SHP77 treated with DMSO at 0.1 percent for 48 hours (cell line): ENCODE measurements at places on chromosomes 16 and 17.

DNA sequence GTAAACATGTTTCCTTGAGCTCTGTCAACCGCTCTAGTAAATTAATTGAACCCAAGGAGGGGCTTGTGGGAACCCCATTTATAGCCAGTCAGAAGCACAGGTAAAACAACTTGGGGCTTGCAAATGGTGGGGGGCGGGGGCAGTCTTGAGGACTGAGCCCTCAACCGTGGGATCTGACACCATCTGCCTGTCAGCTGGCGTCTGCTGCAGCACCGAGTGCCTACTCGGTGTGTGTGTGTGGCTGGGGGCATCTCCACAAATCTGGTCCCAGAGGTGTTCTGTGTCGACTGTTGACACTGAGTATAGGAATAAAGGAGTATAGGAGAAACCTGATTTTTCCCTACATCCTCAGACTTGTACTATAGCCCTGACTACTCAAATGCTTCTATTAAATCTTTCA lies 20.6 kb downstream of the CREBBP start:
- no peak for DNase-seq

DNA sequence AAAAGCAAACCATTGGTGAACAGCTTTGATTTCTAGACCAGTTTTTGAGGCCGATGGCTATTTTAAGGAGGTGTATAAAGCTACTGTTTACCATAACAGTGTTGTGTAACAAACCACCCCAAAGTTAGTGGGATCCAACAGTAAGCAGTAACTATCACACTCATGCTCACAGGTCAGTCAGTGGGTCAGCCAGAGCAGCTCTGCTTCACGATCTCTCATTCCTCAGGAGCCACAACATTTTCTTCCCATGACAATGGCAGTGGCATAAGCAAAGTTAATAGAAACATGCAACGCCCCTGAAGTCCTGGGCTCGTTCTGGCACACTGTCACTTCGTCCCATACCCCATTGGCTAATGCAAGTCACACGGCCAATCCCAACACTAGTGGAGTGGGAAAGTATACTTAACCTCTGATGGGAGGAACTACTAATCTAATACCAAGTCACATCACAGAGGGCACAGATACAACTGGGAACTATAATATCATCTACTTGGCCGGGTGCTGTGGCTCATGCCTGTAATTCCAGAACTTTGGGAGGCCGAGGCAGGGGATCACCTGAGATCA lies 28.0 kb upstream of the B4GALNT2 start:
- no peak for DNase-seq

DNA sequence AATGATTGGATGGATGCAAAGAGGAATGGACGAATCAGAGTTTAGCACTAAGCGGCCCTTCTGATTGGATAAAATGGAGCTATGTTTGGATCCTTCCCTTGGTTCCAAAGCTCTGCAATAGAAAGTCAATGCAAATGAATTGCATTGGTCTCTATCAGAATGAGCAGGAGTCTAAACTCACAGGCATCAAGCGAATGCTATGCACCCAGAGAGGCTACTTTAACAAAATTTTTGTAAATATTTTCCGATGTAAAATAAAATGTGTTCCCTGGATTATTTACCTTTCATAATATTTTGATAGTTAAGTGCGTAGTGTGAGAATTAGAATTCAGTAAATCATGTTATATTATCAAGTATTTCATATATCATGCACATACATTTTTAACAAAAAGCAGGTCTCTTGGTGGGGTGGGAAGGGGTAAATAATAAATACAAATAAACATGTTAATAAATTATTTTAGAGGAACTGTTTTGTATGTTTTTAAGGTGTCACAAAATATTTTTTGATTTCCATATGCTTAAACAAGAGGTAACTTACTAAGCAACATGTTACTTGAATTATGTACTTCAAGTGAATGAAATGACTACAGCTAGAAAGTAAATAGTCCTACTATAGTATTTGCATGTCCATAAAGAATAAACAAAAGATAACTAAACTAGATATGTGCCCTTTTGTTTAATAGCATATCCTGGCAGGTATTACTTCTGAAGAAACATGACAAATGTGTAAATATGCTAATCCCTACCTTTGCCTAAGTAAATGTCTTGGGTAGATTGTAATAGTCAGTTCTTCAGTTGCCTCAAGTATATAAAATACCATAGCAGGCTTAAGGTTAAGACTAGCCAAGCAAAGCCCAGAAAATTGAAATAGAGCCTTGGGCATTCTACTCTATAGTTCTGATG lies 4.4 kb upstream of the UNK start:
- DNase-seq, result no peak

GRCh38 chr17:27751622-27752490 lies 48.5 kb downstream of the NOS2 start:
- no peak for DNase-seq

GRCh38 chr16:68086860-68087268 lies 1.7 kb downstream of the NFATC3 start:
- DNase-seq, result no peak

- no peak for DNase-seq
Measured at GRCh38 chr17:77841742-77842527, 116.6 kb upstream of the TNRC6C start.
